ENCODE measurements at places on chromosomes 16 and 17.

DNA sequence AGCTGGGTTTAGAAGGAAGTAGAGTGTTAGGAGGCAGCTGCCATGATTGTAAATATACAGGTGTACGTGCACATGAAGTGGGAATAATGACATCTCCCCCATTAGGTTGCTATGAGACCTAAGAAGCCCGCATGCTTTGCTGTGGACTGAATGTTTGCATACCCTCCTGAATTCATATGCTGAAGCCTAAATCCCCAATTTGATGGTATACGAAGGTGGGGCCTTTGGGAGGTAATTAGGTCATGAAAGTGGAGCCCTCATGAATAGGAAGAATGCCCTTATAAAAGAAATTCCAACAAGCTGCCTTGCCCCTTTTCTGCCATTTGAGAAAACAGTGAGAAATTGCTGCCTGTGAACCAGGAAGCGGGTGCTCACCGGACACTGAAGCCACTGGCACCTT lies 44.0 kb downstream of the CCDC182 start:
- DNase-seq: peak; percentile 21

DNA sequence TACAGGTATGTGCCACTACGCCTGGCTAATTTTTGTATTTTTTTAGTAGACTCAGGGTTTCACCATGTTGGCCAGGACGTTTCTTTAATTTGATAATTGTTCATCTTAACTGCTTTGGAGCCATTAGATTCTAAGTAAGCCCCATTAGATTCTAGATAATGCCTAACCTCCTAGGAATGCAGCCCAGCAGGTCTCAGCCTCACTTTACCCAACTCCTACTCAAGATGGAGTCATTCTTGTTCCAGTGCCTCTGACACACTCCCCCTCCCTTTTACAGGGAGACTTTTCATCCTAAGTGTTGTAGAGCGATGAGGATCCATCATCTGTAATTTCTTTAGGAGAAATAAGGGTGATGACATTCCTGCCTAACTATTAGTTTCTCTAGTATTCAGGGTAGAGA lies 23.7 kb upstream of the MILR1 start:
- DNase-seq: no peak

- DNase-seq: no peak
Measured at GRCh38 chr16:54892981-54893380, 37.7 kb upstream of the IRX5 start.

GRCh38 chr17:47201166-47201565 lies 8.0 kb upstream of the MYL4 start:
- no peak for DNase-seq

DNA sequence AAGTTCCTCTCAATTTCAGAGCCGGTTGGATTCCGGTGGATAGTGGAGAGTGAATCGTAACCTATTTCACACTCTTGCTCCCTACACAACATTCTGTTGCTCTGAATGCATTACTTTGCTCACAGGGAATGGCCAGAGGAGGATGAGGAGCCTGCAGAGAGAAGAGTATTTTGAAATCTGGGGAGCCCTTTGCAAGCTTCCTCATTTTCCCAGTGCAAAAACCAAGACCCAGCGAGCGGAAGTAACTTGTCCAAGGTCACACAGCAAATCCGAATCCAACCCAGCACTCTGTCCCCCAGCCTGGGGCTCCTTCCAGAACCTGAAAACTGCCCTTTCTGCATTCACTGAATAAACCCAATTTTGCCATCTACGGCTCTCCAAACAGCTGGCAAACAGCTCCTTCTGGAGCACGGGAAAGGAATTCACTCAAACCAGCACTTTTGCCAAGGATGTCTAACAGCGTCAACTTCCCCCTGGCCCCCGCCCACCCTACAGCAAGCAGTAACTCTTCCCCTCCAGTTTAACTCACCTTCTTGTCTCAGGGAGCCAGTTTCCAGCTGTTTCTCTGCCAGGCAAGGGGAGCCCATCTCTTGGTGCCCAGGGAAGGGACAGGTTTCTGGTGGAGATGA lies 557 bp downstream of the KCNG4 start:
- DNase-seq: no peak

GRCh38 chr17:80101011-80101945 lies at the start of gene GAA:
TSS of gene GAA (plus strand) at chr17:80101581. CDS start at chr17:80104587, 3,006 bp downstream.
- peak; percentile 77 for DNase-seq

GRCh38 chr17:2797226-2797625 lies 988 bp downstream of the RAP1GAP2 start:
- no peak for DNase-seq

DNA sequence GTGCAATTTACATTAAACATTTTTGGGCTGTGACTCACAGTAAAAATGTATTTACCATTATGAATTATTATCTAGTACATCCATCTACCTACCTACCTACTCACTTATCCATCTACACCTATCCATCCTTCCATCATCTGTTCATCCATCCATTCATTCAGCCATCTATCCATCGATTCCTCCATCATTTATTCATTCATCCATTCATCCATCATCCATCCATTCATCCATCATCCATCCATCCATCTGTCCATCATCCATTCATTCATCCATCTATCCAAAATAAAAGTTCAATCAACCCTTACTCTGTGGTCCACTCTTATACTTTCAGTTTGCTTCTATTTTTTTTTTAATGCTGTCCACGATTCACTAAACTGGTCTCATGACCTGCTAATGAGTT lies 118.4 kb downstream of the NTN1 start:
- no peak for DNase-seq

DNA sequence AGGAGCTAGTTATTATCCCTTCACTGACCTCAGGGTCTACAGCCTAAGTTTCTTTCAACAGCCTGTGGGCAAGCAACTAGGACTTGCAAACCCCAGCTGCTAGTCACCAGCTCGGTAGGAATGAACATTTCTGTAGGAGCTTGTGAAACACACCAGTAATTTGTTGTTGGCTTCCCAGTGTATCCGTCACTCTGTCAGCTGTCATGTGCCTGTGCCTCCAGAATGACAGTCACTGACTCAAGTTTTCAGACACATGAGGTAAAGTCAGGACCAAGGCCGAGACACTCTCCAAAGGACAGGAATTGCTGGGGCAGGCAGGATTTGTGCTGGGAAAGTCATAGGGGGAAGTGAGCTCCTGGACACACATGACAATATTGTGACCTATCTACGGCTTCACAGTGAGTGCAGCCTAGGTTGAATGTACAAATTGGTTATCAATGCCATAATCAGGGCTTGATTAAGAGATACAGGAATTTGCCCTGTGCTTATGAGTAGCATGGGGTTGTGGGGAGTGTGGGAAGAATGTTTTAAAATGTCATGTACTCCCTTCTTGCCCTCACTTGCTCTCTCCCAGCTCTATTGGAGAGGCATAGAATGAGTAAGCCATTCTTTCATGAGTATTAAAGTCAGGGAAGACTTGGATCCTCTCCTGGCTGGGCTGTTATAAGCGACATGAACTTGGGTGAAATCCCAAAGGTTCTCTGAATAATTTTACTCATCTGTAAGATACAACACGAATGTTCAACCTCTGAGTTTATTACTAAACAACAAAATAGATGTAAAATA lies 391.4 kb downstream of the UTP18 start:
- DNase-seq: no peak

DNA sequence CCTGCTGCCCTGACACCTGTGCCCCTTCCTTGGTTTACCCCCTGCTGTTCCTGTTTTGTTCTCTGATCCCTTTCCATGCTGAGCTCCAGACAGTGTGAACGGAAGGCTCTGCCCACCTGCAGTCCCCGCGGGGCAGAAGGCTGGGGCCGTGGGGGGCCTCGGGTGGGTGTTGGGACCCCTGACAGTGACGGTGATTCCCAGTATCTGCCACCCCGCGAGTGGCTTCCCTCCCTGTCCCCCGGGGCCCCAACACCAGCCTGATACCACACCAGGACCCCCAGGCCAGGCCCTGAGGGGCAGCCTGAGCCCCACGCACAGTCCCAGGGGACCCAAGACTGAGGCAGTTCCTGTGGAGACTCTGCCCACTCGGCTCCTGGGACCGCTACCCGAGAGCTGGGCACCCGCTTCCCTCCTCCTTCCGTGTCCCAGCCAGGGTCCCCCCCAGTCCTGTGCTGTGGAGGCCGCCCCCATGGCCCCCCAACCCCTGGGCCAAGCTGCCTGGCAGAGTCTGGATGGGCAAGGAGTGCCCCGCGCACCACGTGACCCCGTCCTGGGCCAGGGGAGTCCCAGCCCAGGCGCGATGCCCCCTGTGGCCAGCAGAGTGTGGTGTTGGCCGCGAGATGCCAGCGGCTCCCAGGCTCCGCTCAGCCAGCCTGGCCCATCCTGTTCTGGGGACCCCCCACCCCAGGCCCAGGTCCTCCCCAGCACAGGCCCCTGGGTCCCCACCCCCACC lies 10.0 kb upstream of the C1QTNF8 start:
- peak; percentile 15 for DNase-seq

DNA sequence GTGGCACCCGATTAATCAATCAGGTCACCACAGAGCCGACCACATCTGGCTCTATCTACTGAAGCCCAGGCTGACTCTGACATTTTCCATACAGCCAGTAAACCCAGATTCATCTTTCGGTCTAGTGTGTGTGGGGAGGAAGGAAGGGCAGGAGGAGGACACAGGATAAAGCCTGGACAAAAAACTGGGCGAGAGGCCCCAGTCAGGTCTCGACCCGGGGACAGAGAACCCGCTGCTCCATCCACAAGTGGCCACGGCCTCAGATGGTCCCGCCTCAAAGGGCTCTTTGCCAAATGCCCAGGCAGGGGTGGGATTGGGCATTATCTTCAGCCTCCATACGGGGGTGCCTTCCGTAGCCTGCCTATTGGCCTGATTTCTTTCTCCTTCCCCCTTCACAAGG lies 7.8 kb downstream of the ABR start:
- no peak for DNase-seq

DNA sequence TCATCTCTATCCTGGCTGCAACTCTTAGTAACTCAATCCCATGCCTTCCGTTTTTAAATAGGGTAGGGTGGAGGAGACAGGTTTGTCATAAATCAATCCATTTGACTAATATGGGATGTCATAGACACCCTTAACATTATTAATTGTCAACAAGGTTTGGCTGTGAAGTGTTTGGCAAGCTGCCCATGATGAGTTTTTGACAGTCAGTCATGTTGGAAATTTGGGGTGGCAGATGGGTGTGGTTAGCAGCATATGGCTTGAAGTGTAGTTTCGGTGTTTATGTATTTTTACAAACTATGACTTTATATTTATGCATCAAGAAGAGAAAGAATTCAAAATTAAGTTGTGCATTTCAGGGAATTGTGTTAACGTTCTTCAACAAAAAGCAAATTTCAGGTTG lies 221.8 kb upstream of the CDH5 start:
- peak; percentile 6 for DNase-seq

DNA sequence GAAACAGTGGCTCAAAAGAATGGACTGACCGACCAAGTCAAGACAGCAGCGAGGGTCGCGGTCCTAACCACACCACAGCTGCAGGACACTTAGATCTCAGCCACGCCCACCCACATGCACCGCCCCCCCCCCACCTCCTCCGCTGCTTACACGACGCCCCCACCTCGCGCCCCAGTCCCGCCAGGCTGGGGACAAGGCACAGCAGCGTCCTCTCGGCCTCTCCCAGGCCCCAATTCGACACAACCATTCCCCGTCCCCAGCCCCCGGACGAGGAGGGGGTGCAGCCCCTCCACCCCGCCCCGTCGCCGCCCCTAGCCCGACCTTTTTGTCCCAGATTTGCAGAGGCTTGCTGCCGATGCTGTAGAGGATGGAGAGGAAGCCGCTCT lies 477 bp downstream of the CFAP20 start:
- peak; percentile 32 for DNase-seq

DNA sequence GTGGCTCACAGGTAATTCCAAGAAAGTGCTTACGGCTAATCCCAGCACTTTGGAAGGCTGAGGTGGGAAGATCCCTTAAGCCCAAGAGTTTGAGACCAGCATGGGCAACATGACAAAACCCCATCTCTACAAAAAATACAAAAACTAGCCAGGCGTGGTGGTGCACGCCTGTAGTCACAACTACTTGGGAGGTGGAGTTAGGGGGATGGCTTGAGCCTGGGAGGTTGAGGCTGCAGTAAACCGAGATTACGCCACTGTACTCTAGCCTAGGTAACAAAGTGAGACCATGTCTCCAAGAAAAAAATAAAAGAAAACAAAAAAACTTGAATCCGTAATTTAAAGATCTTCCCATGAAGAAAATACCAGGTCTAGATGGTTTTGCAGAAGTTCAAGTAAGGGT lies 5.0 kb downstream of the ICAM2 start:
- DNase-seq: no peak

DNA sequence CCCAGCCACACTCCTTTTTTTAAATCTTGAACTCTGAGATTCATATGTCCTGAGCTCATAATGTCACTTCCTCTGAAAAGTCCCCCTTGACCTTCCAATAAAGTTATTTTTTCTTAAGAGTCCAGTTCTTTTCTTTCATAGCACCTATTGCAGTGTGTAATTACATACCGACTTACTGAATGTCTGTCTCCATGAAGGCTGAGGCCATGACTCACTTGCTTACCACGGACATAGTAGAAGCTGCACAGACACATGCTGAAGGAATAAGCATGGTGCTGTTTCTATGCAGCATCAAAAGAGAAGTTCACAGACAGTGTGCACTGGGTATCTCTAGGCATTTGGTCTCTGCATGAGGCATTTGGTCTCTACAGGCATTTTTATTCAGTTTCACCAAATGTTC lies 77.2 kb downstream of the C17orf67 start:
- DNase-seq: no peak

Measured in NCI-H510A (cell line).